ENCODE measurements at places on chromosomes 3 and 15.

DNA sequence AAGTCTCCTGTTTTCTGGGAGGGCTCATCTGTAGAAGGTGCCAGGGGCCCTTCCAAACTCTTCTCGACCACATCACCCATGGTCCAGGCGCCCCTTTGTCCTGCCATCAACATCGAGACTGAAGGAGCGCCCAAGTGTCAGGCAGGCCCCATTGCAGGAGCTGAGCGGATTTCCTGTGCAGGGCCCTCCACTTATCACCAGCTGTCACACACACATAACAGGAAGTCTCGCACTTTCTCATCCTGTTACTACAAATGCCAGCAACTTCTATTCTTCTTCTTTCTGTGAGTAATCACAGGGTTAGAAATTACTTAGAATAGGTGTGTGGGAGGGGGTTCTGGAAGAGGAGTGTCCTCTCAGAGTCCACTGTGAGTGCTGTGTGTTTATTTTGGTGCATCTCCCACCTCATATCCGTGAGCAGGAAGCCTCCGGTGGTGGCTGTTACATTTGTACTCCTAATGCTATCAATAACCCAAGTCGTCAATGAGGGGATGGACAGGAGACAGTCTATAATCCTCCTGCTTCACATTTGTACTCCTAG, at the start of gene KLHL6:
KLHL6 (minus strand) TSS at position 166 of the 541 bp plus-strand sequence; CDS start at position 113, 53 bp downstream.
- no peak within 1 kb of the TSS for H3K27ac ChIP-seq
- H3K36me3 ChIP-seq = no peaks in the 10 kb centered on the region
- H3K4me1 ChIP-seq = no peaks in the 10 kb centered on the region
- H3K27me3 ChIP-seq = no peaks in the 10 kb centered on the region

GRCh38 chr15:71718116-71718910, 92.0 kb upstream of the NR2E3 start:
- no peak overlapping the region for H3K27ac ChIP-seq
- no peaks in the 10 kb centered on the region for H3K4me1 ChIP-seq
- no peak for DNase-seq
- no peak overlapping the region for H3K4me3 ChIP-seq
- no peaks in the 10 kb centered on the region for H3K27me3 ChIP-seq

- no peak overlapping the region for H3K27ac ChIP-seq
- DNase-seq = no peak
- no peaks in the 10 kb centered on the region for H3K36me3 ChIP-seq
- no peaks in the 10 kb centered on the region for H3K27me3 ChIP-seq
- peaks cover 27% of the 10 kb centered on the region for H3K4me1 ChIP-seq
- no peak overlapping the region for H3K4me3 ChIP-seq
Measured at GRCh38 chr3:50524746-50525145, 21.3 kb upstream of the CACNA2D2 start.

DNA sequence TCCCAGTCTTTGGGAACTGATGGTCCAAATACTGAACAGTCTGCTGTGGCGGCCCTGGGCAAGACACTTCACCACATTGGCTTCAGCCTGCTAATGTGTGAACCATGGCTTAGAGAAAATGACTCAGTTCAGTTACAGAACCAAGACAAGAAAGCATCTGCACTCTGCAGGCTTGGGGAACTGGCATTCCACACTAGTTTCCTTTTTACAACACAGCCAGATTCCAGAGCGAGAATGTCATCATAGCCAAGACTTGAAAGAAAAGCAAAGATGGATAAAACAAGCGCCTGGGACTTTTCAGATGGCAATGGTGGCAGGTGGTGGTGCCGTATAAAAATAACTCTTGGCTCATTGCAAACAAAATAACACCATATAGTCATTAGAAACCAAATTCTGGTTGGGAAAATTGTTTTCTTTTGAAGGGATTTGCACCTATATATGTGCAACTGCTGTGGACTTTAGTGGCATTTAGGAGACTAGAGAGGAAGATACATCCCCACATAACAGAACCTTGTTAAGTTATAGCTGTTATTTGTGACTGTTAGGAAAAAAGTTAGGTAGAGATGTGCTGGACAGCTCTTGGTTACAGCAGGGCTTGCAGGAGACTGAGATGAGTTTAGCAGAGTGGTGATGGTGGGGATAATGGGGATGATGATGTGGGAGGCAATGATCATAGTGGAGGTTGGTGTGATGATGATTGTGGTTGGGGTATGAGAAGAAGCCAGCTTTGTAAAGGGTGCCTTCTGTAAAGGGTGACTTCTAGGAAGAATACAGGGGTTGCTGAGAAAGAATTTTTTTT, 273.6 kb downstream of the THRB start:
- no peak overlapping the region for H3K27ac ChIP-seq
- no peak overlapping the region for H3K4me3 ChIP-seq
- H3K4me1 ChIP-seq = peaks cover 8% of the 10 kb centered on the region
- peak; percentile 19 for DNase-seq
- no peaks in the 10 kb centered on the region for H3K36me3 ChIP-seq

DNA sequence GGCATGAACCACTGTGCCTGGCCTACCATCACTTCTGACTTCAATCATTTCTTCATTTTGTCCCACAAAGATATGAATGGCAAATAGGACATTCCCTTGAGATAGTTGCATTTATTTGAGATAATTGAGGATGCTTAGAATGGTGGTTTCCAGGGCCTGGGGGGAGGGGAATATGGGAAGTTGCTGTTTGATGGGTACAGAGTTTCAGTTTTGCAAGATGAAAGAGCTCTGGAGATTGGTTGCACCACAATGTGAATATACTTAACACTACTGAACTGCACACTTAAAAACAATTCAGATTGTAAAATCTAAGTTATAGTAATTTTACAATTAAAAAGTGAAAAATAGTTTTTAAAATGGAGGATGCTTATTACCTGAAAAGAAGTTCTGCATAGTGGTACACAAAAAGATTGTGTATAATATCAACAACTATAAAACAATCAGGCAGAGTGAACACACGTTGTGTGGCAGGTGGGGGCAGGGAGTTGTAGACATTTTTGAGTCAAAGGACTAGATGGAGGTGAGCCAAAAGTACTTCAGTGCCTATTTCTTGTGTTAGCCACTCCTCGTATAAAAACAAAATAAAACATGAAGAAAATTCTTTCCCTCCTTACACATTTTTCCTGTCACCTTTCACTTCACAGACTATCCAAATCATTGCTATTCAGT, 18.5 kb upstream of the RIOX2 start:
- no peaks in the 10 kb centered on the region for H3K27me3 ChIP-seq
- no peaks in the 10 kb centered on the region for H3K36me3 ChIP-seq
- no peak overlapping the region for H3K4me3 ChIP-seq
- no peak for DNase-seq
- 0 out of 2 replicates have a peak, but pooled peaks cover 4% of the 10 kb centered on the region for H3K4me1 ChIP-seq
- no peak overlapping the region for H3K27ac ChIP-seq

DNA sequence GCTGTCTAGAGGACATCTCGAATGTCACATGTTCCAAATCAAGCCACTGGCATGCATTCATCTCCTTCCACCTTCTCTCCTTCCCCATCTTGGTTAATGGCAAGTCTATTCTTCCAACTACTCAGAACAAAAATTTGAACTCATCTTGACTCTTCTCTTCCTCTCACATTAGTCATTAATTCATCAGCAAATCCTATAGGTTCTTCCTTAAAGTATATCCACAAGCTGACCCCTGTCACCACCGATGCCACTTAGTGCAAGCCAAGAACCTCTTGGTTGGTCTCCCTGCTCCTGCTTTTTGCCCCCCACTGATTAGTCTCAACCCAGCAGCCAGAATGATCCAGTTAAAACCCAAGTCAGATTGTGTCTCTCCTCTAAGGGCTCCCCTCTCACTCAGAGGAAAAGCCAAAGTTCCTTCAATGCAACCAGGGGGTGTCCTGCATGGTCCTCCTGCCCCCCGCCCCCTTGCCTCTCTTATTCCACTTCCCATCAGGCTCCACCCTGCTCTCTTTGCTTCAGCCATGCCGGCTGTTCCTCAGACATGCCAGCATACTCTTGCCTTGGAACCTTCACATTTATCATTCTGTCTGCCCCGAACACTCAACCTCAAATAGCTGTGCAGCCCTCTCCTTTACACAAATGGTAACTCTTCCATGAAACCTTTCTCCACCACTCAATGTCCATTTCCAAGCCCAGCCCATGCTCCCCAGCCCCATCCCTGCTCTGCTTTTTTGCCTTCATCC, 1.0 kb upstream of the GALNT15 start:
- H3K4me1 ChIP-seq = no peaks in the 10 kb centered on the region
- H3K4me3 ChIP-seq = no peak overlapping the region

GRCh38 chr3:105518806-105519418, 152.2 kb downstream of the ALCAM start:
- no peak for DNase-seq
- H3K4me1 ChIP-seq = peaks cover 5% of the 10 kb centered on the region
- no peaks in the 10 kb centered on the region for H3K27me3 ChIP-seq

DNA sequence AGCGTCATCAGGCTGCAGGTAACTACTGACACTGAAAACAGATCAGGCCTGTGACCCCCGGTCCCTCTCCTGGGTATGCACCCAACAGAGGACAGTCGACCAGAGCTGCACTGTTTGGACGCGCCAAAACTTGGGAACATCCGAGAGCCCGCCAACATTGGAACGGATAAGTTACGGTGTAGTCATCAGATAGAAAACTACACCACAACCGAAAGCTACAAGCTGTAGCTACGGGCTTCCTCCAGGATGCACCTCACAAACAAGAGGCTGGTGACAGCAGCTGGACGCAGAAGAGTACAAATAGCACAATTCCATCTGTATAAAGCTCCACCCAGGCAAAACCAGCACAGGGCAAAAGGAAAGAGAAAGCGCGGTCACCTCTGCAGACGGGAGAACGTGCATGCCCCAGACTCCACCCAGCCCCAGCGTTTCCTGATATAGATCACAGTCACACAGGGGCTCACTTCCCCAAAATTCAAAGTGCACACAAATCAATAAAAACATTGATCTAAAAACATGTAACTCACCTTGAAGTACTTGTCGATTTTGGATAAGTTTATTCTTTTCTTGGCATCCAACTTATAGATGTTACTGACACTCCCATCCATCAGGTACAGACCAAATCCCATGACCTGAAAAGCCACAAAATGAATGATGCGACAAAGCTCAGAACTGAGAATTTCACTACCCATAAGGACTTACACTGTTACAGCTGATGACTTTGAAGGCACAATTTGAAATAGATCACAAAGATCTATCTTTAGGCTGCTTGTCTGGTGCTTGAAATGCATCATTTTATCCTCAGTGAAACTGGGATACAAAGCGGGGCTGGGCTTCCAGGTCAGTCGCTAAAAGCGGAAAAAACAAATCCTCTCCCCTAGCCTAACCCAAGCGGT, 43.3 kb downstream of the CYFIP1 start:
- no peak overlapping the region for H3K4me3 ChIP-seq
- no peaks in the 10 kb centered on the region for H3K27me3 ChIP-seq
- H3K4me1 ChIP-seq = no peaks in the 10 kb centered on the region
- no peak for DNase-seq
- no peak overlapping the region for H3K27ac ChIP-seq

GRCh38 chr3:15781131-15781530, 16.6 kb downstream of the ANKRD28 start:
- no peaks in the 10 kb centered on the region for H3K27me3 ChIP-seq
- no peak for DNase-seq
- H3K27ac ChIP-seq = no peak overlapping the region

DNA sequence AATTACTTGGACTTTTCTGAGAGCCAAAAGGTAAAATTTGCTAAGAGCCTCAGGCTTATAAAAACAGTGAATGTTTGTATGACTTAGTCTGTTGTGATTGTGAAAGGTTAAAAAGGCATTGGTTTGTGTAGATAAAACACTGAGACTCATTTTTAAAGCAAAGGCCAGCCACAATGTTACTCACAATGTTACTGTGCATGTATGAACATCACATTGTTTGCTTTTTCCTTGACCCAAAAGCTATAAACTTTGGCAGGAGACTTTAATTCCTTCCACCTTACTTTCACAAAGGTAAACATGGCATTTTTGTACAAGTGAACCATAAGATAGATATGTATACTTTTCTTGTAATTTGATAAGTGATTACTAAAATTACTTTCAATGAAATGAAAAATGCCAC, 70.5 kb downstream of the NPAP1 start:
- no peaks in the 10 kb centered on the region for H3K4me1 ChIP-seq
- DNase-seq = no peak
- no peak overlapping the region for H3K4me3 ChIP-seq
- no peak overlapping the region for H3K27ac ChIP-seq
- H3K27me3 ChIP-seq = no peaks in the 10 kb centered on the region

GRCh38 chr3:100708644-100708988, 678 bp upstream of the TFG start:
- H3K4me3 ChIP-seq = peak overlapping the region; percentile 65
- peaks cover 1% of the 10 kb centered on the region for H3K27me3 ChIP-seq
- no peak for DNase-seq
- H3K36me3 ChIP-seq = no peaks in the 10 kb centered on the region

GRCh38 chr15:69662645-69663000, 210.0 kb downstream of the RPLP1 start:
- H3K27me3 ChIP-seq = no peaks in the 10 kb centered on the region
- no peak overlapping the region for H3K4me3 ChIP-seq
- no peak overlapping the region for H3K27ac ChIP-seq
- DNase-seq = no peak
- no peaks in the 10 kb centered on the region for H3K36me3 ChIP-seq
- H3K4me1 ChIP-seq = no peaks in the 10 kb centered on the region

- no peaks in the 10 kb centered on the region for H3K36me3 ChIP-seq
- H3K4me1 ChIP-seq = no peaks in the 10 kb centered on the region
- H3K4me3 ChIP-seq = no peak overlapping the region
- H3K27me3 ChIP-seq = no peaks in the 10 kb centered on the region
Measured at GRCh38 chr3:136070953-136071949, 105.7 kb downstream of the PPP2R3A start.

DNA sequence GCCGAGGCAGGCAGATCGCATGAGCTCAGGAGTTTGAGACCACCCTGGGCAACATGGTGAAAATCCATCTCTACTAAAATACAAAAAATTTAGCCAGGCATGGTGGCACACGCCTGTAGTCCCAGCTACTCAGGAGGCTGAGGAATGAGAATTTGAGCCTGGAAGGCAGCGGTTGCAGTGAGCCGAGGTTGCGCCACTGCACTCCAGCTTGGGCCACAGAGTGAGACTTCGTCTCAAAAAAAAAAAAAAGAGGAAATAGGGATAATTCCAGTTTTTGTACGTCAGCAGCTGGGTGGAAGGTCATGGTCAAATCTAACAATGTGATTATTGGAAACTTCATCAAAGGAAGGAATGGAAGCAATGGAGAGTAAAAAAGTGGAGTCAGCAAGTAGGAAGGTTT, 3.1 kb downstream of the CMC1 start:
- DNase-seq = no peak
- no peaks in the 10 kb centered on the region for H3K27me3 ChIP-seq
- no peak overlapping the region for H3K4me3 ChIP-seq
- peaks cover 14% of the 10 kb centered on the region for H3K4me1 ChIP-seq

DNA sequence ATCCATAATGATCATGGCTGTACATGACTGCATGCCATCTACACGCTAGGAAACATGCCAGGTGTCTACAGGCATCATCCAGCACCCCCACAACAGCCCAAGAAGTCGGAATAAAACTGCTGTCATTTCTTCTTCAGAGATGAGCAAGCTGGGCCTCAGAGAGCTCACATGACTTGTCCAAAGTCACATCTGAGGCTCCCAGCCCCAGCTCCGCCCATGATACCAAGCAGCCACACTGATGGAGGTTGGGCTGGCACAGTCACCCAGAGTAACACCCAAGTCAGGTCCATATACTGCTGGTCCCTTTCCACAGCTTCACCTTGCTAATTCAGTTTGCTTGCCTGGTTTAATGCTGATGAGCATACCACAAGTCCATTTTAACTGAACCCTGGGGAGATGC, 116.6 kb downstream of the SEC22A start:
- no peak for DNase-seq
- no peak overlapping the region for H3K27ac ChIP-seq
- no peak overlapping the region for H3K4me3 ChIP-seq
- H3K4me1 ChIP-seq = peaks cover 39% of the 10 kb centered on the region
- H3K27me3 ChIP-seq = no peaks in the 10 kb centered on the region
- H3K36me3 ChIP-seq = no peaks in the 10 kb centered on the region

Measured in H1 (cell line).